Activated CD4-positive, alpha-beta T cell treated with anti-CD3 and anti-CD28 coated beads, Interleukin-2, amount 10 ng/mL, durations not matched to agents 24 days and 14 days (primary cell): ENCODE measurements at places on chromosomes 7 and 10. TPM values are rescaled to one million over a fixed set of nuclear protein-coding genes. Genes with fewer than 3 reads are reported as not detected.
A peak's percentile ranks its signal among the peaks of the same experiment; 100 is the strongest.

- DNase-seq: no peak
- no peaks in the 10 kb centered on the region for H3K4me1 ChIP-seq
- H3K27ac ChIP-seq: no peak overlapping the region
- peaks cover 34% of the 10 kb centered on the region for H3K27me3 ChIP-seq
These were observed 6.3 kb downstream of the HOXA4 start for GRCh38 chr7:27124096-27124901.

GRCh38 chr7:105402221-105403095, 13.7 kb upstream of the SRPK2 start:
- no peak for DNase-seq
- no peaks in the 10 kb centered on the region for H3K4me1 ChIP-seq
- H3K27me3 ChIP-seq: no peaks in the 10 kb centered on the region
- no peaks in the 10 kb centered on the region for H3K36me3 ChIP-seq
- no peak overlapping the region for H3K27ac ChIP-seq
- H3K4me3 ChIP-seq: no peak overlapping the region

DNA sequence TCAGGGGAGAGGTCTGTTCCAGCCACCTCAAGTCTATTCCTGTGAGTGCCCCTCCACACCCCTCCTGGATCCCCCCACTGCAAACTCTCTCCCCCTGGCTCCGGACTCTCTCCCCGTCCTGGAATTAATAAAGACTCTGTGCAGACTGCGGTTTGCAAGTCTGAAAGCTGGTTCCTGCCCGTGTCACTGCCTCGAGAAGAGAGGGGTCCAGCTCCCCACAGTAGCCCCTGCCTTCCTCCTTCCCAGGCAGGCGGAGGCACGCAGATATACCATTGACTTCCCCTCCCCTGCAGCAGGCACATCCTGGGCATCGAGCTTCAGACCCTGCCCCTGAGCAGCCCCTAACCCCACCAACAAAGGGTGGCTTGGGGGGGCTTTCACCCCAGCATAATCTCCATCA, 2.2 kb upstream of the ELN start:
- H3K27ac ChIP-seq: no peak overlapping the region
- H3K27me3 ChIP-seq: peaks cover 39% of the 10 kb centered on the region
- H3K4me1 ChIP-seq: peaks cover 6% of the 10 kb centered on the region
- no peak overlapping the region for H3K4me3 ChIP-seq
- DNase-seq: no peak

DNA sequence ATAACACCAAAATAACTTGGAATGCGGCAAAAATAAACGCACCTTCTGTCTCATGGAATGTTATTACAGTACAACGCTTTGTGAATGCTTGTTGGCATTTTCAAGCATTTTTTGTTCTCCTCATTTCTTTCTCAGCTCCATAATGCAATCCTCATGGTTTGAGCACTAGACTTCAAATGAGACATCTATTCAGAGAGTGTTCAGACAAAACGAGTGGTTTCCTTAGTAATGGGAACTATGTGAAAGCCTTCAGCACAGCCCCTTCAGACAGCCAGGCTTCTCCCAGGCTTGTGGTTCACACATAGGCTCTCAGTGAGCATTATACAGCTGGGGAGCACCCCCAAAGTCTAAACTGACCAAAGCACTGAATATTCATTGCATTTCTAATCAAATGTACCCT, 8.6 kb upstream of the LRRN3 start:
- peak overlapping the region; percentile 86 for H3K27ac ChIP-seq
- H3K27me3 ChIP-seq: peaks cover 2% of the 10 kb centered on the region
- H3K4me3 ChIP-seq: peak overlapping the region; percentile 58
- peaks cover 7% of the 10 kb centered on the region for H3K36me3 ChIP-seq
- H3K4me1 ChIP-seq: peaks cover 65% of the 10 kb centered on the region

- H3K4me1 ChIP-seq: peaks cover 2% of the 10 kb centered on the region
- no peak overlapping the region for H3K4me3 ChIP-seq
- H3K36me3 ChIP-seq: peaks cover 1% of the 10 kb centered on the region
- no peak for DNase-seq
These were observed 87.1 kb upstream of the AHR start for GRCh38 chr7:17211307-17211836.

STEAP1 gene
- 1.1 and 1.4 TPM in 2 replicates for total RNA-seq

GRCh38 chr7:121006711-121007315, 18.3 kb downstream of the CPED1 start:
- H3K4me3 ChIP-seq: no peak overlapping the region
- no peaks in the 10 kb centered on the region for H3K4me1 ChIP-seq
- DNase-seq: no peak

HMX3 gene
- total RNA-seq: not detected in 2 replicates

RNLS gene
- 2.1 and 2.4 TPM in 2 replicates for total RNA-seq

DNA sequence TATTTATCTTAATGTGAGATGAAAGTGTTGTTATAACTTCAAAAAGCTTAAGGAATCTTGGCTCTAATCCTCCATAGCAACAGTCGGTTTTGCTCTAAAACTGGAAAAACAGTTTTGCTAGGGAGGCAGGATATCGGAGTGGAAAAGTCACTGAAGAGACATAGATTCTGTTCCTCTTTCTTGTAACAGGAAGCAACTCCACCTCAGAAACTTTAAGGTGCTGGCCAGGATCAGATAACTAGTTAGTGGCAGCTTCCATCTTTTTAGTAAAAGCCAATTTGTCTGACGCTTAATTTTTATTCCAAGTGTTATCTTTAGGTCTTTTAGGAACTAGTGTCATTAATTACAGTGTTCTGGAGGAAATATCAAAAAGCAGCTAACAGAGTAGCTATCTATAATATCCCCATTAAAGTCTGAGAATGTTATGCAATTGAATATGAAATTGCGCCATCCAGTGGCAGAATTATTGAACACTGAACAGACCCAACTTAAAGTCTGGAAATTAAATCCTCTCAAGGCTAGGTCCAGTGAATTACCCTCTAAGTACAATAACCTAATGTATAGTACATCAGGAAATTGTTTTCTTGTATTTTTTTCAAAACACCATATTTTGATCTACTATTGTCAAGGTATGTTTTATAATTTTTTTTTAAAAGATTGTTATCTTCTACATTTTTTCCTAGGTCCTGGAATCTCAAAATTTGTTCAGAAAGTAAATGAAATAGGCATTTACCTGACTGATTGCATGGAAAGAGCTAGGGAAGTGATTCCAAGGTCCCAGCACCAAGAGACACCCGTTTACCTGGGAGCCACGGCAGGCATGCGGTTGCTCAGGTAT, 65.9 kb upstream of the CC2D2B start:
- H3K4me1 ChIP-seq: peaks cover 42% of the 10 kb centered on the region
- DNase-seq: peak; percentile 85
- no peaks in the 10 kb centered on the region for H3K27me3 ChIP-seq

CLEC5A gene
- total RNA-seq: not detected in 2 replicates

- no peak overlapping the region for H3K27ac ChIP-seq
- DNase-seq: no peak
- peaks cover 4% of the 10 kb centered on the region for H3K27me3 ChIP-seq
- no peak overlapping the region for H3K4me3 ChIP-seq
- no peaks in the 10 kb centered on the region for H3K36me3 ChIP-seq
These were observed 153.3 kb downstream of the UBE2H start for GRCh38 chr7:129799350-129799955.

GRCh38 chr7:102463841-102464576, 654 bp downstream of the ALKBH4 start:
- H3K4me3 ChIP-seq: peak overlapping the region; percentile 95
- H3K36me3 ChIP-seq: peaks cover 9% of the 10 kb centered on the region

DNA sequence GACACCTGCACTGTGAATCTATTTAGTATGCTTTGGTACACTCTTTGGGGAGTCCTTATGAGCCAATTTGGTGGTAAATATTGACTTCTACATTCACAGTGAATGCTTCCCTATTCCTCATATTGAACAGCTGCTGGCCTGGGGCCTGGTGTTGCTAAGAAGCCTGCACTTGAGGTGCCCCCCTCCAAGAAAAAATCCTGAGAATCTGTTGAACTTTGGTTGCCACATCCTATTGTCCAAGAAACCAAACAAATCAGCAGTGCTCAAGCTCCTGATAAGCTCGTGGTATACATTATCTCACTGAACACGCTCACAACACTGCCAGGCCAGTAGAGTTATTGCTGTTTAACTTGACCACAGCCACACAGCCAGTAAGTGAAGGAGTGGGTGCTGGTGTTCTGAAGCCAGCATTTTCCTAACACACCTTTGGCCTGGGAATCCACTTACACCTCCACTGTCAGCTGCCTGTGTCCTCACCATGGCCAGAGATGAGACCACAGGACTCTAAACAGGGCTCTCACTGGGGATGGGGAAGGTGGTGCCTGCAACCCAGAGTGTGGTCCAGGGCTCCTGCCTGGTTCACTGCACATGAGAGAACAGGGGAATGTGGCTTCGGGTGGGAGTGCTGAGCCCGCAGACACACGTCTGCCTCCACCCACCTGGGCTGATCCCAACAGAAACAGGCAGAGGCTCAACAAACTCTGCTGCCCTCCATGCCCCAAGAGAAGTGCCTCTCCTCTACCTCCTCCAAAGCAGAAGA, 6.7 kb downstream of the DDC start:
- H3K27ac ChIP-seq: no peak overlapping the region
- H3K36me3 ChIP-seq: no peaks in the 10 kb centered on the region
- H3K27me3 ChIP-seq: peaks cover 22% of the 10 kb centered on the region

DNA sequence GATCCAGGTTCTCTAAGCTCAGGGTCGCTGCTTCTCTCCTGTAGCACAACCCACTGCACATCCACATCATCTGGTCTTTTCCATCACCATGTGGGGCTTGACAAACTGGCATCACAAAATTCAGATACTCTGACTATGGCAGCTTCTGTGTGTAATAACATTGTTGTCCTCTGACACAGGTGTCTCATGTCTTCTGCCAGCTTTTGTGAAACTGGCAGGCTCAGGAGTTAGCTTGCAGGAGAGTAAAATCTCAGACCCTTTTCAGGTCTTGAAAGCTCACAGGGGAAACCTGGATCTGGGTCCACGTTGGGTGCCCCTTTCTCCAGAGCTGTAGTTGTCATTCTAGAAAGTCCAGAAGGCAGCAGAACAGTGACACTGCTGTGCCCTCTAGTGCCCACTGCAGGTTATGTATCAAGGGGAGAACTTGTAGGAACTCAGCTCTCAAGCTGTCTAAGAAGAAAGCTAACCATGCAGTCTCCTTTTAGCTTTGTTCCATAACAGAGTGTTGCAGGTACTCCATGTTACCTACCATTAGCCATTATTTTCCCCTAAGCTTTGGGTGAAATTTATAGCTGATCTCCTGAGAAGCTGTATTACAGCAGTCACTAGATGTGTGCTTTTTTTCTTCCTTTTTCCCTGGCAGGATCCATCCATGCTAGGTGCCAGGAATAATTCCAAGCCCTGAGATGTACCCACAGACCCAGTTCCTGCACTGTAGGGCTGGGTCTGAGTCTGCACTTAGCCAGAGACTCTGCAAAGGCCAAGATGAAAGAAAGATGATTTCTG, 102.7 kb downstream of the ZNF248 start:
- no peaks in the 10 kb centered on the region for H3K27me3 ChIP-seq
- no peak overlapping the region for H3K27ac ChIP-seq
- H3K4me3 ChIP-seq: no peak overlapping the region
- no peak for DNase-seq

CDK14 gene
- total RNA-seq: 1.9 and 2.0 TPM in 2 replicates

VWA2 gene
- total RNA-seq: not detected in 2 replicates

DNA sequence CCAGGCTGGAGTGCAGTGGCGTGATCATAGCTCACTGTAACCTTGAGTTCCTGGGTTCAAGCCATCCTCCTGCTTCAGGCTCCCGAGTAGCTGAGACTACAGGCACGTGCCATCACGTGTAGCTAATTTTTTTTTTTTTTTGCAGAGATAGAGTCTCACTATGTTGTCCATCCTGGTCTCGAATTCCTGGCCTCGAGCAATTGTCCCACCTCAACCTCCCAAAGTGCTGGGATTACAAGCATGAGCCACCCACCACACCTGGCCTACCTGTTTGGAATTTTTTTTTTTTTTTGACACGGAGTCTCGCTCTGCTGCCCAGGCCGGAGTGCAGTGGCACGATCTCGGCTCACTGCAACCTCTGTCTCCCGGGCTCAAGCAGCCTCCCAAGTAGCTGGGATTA, 117.1 kb upstream of the PARD3 start:
- DNase-seq: no peak
- no peaks in the 10 kb centered on the region for H3K4me1 ChIP-seq
- H3K36me3 ChIP-seq: no peaks in the 10 kb centered on the region
- no peak overlapping the region for H3K4me3 ChIP-seq
- H3K27me3 ChIP-seq: peaks cover 1% of the 10 kb centered on the region

TAS2R5 gene
- 0.89 and 1.0 TPM in 2 replicates for total RNA-seq

GRCh38 chr7:98913026-98913425, 34.7 kb downstream of the TRRAP start:
- H3K36me3 ChIP-seq: peaks cover 59% of the 10 kb centered on the region
- DNase-seq: no peak
- no peak overlapping the region for H3K27ac ChIP-seq
- H3K4me3 ChIP-seq: no peak overlapping the region
- H3K4me1 ChIP-seq: no peaks in the 10 kb centered on the region

DNA sequence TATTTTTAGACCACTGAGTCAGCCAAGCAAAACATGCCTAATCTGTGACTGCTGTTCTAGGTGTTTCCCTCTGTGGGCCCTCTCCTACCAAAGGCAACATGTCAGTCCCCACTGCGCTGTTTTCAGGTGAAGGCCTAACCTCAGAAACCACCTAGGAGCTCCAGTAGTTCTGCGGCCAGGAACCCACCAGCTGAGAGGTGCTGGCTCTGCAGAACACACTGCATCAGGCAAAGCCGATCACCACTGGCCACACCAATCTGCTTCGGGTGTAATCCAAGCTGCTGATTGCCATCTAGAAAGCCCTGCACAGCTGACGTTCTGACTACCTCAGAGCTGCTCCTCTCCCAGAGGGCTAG, 14.9 kb downstream of the CAMK2G start:
- H3K27me3 ChIP-seq: no peaks in the 10 kb centered on the region
- peak overlapping the region; percentile 37 for H3K4me3 ChIP-seq
- H3K36me3 ChIP-seq: peaks cover 39% of the 10 kb centered on the region
- peaks cover 51% of the 10 kb centered on the region for H3K4me1 ChIP-seq
- peak overlapping the region; percentile 56 for H3K27ac ChIP-seq
- peak; percentile 84 for DNase-seq

- H3K27me3 ChIP-seq: peaks cover 11% of the 10 kb centered on the region
- H3K27ac ChIP-seq: no peak overlapping the region
- H3K36me3 ChIP-seq: no peaks in the 10 kb centered on the region
- H3K4me3 ChIP-seq: no peak overlapping the region
- DNase-seq: no peak
These were observed 107.5 kb downstream of the MTPAP start for GRCh38 chr10:30241422-30242110.

GRCh38 chr10:62689712-62690111, 114.8 kb upstream of the ADO start:
- no peak for DNase-seq
- peaks cover 50% of the 10 kb centered on the region for H3K4me1 ChIP-seq
- no peak overlapping the region for H3K4me3 ChIP-seq
- peaks cover 10% of the 10 kb centered on the region for H3K36me3 ChIP-seq
- H3K27ac ChIP-seq: no peak overlapping the region

GRCh38 chr10:118531105-118531852, 64.2 kb downstream of the PRLHR start:
- no peak overlapping the region for H3K4me3 ChIP-seq
- DNase-seq: peak; percentile 55
- peaks cover 7% of the 10 kb centered on the region for H3K27me3 ChIP-seq
- no peak overlapping the region for H3K27ac ChIP-seq

GRCh38 chr7:128393526-128394330, 16.1 kb downstream of the IMPDH1 start:
- no peak overlapping the region for H3K4me3 ChIP-seq
- H3K36me3 ChIP-seq: peaks cover 32% of the 10 kb centered on the region

CCZ1 gene
- total RNA-seq: 108 and 124 TPM in 2 replicates
